ENCODE measurements at places on chromosomes 3 and 15.

GRCh38 chr3:168025076-168025475 lies 70.6 kb downstream of the GOLIM4 start:
- peak; percentile 61 for DNase-seq

- DNase-seq = peak; percentile 40
These were observed at the start of gene DOCK3 for GRCh38 chr3:50674349-50675178. Gene DOCK3 (plus strand): TSS chr3:50674927. CDS start chr3:50675264, 337 bp downstream.

GRCh38 chr3:176848431-176849214 lies 348.7 kb downstream of the TBL1XR1 start:
- no peak for DNase-seq

DNA sequence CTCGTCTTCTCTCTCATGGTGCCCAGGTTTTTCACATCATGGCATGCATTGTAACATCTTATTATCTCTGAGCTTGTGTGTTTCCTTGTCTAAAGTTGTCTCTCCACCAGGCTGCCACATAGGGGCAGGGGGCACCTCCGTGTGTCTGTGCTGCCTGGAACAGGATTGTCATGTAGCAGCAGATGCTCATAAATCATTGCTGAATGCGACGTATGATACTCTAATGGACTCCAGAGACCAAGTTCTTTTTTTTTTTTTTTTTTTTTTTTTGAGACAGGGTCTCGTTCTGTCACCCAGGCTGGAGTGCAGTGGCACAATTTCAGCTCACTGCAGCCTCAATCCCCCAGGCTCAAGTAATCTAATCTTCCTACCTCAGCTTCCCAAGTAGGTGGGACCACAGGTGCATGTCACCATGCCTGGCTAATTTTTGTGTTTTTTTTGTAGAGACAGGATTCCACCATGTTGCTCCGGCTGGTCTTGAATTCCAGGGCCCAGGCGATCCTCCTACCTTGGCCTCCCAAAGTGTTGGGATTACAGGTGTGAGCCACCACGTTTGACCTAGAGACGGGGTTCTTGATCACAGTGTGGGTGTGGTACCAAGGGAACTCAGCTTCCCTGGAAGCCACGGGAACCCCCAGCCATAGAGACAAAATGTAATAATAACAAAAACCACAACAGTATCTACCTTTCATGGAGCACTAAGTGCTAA lies 4.7 kb upstream of the DNASE1L3 start:
- no peak for DNase-seq

- no peak for DNase-seq
These were observed 14.6 kb downstream of the NUSAP1 start for GRCh38 chr15:41347236-41347635.

Data from fibroblast of lung (primary cell).